Right cardiac atrium (tissue), 5 donors: ENCODE measurements at places on chromosomes 16 and 17. TPM values are rescaled to one million over a fixed set of nuclear protein-coding genes. Genes with fewer than 3 reads are reported as not detected.

GRCh38 chr17:79019632-79020584, 4.1 kb upstream of the C1QTNF1 start:
- peak; percentile 92 for DNase-seq

- DNase-seq = no peak
These were observed 86.3 kb downstream of the SDR42E1 start for GRCh38 chr16:81925016-81925415.

The KIF2B gene
- total RNA-seq = not detected

The MT1X gene
- 367 TPM for total RNA-seq

The HOXB9 gene
- not detected for total RNA-seq

The DCUN1D3 gene
- total RNA-seq = 11.7 TPM

DNA sequence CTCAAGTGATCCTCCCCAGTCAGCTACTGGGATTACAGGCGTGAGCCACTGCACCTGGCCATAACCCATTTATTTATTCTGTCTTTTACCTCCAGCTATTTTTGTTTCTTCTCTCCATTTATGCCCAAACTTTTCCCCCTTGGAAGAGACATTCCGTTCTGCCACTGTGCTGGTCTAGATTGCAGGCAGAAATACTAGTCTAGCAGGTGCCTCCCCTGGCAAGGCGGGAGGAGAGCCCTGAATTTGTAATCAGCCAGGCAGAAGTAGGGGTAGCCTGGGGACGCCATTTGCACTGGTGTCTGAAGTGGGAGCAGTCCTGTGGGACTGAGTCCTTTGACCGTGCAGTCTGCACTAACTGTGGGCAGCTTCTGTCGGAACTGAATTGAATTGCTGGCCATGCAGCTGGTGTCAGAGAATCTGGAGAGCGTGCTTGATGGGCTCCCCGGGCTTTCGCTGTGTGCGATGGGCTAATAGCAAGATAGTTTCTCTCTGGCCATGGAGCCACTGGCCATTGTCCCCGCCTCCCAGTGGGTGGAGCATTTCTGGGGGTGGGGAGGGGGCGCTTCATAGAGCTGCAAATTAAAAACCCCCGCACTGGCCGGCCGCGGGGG, 31.5 kb upstream of the LITAF start:
- DNase-seq = no peak

The NPB gene
- total RNA-seq = 0.14 TPM

- DNase-seq = no peak
These were observed 70.6 kb downstream of the AMFR start for GRCh38 chr16:56354746-56355145.

DNA sequence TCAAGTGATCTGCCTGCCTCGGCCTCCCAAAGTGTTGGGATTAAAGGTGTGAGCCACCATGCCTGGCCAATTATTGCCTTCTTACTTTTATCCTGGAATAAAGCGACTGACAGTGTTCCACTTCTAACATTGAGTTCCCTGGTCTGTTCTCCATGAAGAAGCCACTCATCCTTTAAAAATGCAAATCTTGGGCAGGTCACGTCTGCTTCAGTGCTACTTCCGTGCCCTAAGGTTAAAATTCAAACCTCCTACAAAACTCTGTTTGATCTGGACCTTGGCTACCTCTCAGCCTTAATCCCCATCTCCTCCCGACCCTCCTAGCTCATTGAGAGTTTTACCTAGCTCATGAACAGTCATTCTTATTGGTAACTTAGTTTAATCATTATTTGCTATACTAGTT, 9.6 kb upstream of the SHISA9 start:
- no peak for DNase-seq

The ACSM2A gene
- total RNA-seq = not detected

- peak; percentile 87 for DNase-seq
These were observed at the start of gene RAP1GAP2 for GRCh38 chr17:2796164-2797125. Gene RAP1GAP2 (plus strand): TSS chr17:2796438. CDS start chr17:2796528, 90 bp downstream.

The CCDC154 gene
- 0.39 TPM for total RNA-seq

DNA sequence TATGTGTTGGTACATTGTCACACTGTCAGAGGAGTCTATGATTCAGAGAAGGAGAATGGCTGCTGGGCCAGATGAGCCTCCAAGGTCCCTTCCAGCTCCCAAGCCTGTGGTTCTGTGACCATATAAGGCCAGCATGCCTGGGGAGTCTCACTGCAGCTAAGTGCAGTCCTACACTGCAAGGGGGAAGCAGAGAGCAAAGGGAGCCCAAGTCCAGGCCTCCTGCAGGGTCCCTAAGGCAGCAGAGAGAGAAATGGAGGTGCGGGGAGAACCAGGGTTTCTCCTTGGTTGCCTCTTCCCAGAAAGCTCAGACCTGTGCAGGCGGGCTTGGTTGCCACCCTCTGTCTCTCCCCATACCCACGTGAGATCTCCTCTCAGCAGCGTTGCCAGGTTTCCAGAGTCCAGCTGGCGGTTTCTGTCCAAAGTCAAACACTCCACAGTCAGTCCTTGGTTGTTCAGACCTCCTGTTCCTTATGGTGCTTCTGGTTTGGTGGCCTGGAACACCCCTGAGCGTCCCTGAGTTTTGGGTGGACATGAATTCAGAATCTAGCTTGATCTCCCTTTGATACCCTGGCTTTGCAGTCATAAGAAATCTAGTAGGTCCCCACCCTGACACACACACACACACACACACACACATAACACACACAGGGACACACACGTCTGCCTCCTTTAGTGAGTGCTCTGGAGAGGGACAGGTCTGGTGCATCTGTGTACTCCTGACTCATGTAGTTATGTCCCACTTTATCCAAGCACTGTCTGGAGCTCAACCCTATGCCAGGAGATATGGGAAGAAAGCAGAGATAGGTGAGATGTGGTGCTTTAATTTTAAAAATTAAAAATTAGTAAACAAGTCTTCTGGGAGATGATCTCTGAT, 78.8 kb downstream of the GNAO1 start:
- DNase-seq = peak; percentile 73

DNA sequence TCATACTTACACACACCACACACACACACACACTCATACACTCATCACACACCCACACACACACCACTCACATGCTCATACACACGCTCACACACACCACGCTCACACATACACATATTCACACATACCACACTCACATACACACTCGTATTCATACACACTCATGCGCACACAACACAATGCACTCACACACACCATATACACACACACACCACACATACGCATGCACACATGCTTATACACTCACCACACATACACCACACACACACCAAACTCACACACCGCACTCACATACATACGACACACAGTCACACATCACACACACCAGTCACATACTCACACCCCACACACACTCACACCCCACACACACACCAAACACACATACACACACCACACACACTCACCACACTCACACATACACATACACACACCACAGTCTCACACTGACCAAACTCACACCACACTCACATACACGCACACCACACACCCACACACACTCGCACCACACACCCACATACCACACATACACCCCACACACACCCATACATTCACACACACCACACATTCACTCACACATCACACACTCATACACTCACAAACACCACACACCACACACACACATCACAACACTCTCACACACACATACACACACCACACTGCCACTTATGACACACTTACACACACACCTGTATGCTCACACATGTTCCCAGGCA, 88.9 kb downstream of the IRX5 start:
- no peak for DNase-seq

DNA sequence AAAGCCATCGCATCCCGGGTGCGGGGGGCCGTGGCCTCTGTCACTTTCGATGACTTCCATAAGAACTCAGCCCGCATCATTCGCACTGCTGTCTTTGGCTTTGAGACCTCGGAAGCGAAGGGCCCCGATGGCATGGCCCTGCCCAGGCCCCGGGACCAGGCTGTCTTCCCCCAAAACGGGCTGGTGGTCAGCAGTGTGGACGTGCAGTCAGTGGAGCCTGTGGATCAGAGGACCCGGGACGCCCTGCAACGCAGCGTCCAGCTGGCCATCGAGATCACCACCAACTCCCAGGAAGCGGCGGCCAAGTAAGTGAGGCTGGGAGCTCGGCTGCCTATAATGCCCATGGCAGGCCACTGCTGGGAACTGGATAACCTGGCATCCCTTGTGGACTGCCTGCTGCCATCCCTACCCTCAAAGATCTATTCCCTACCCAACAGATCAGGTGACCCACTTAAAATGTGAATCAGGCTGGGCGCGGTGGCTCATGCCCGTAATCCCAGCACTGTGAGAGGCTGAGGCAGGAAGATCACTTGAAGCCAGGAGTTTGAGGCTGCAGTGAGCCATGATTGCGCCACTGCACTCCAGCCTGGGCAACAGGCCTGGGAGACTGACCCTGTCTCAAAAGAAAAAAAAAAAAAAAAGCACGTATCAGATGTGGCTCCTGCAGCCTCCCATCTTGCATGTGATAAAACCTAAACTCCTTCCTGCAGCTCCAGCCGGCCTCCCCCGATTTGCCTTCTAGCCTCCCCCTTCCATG, 18.3 kb downstream of the CDIPT start:
- DNase-seq = no peak

DNA sequence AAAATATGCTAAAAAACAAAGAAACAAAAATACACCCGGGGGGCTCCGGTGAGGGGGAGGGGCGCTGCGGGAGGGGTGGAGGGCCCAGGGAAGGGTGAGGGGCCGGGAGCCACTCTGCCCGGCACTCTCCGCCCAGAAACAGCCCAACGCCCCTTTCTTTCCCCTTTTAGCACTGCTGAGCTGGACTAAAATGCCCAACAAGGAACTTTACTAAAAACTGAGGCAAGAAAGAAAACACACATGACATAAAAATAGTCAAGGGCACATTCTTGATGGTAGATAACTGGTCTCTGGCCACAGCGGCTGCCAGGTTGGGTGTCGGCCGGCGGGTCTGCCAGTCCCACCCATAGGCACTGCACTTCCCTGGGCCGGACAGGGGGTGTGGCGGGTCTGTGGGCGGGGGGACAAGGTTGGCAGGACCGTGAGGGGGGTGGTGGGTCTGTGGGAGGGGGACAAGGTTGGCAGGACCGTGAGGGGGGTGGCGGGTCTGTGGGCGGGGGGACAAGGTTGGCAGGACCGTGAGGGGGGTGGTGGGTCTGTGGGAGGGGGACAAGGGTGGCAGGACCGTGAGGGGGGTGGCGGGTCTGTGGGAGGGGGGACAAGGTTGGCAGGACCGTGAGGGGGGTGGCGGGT, 20.9 kb downstream of the METRNL start:
- DNase-seq = peak; percentile 89

The DBNDD1 gene
- total RNA-seq = 2.2 TPM

GRCh38 chr16:86042393-86042792, 143.4 kb downstream of the IRF8 start:
- DNase-seq = no peak

GRCh38 chr16:27972500-27972899, 91.0 kb downstream of the GSG1L start:
- DNase-seq = no peak

GRCh38 chr17:56597495-56597990, 4.0 kb downstream of the NOG start:
- peak; percentile 56 for DNase-seq

DNA sequence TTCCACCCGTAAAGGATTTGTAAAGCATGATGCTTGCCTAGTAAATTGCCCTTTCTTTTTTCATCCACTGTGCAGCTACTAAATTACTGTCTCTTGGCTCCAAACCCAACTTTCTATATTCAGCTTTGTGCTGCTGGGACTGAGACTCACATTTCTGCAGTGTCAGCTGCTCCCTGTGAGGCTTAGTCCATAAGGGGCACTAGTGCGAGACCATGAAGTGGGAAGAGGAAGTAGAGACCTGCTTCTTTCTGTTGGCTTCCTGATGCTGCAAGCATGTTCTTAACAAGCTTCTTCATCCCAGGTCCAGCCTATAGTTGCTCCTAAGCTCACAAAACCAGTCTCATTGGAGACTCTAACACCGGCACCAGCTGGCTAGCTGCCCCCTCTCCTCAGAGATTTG, 74.9 kb upstream of the HS3ST2 start:
- no peak for DNase-seq

- no peak for DNase-seq
These were observed 77.2 kb downstream of the TMEM114 start for GRCh38 chr16:8512941-8513624.

The KRT32 gene
- not detected for total RNA-seq

GRCh38 chr17:38571833-38572668, 33.7 kb downstream of the SRCIN1 start:
- DNase-seq = peak; percentile 40

- DNase-seq = no peak
These were observed 54.7 kb downstream of the BANP start for GRCh38 chr16:88005968-88006367.

DNA sequence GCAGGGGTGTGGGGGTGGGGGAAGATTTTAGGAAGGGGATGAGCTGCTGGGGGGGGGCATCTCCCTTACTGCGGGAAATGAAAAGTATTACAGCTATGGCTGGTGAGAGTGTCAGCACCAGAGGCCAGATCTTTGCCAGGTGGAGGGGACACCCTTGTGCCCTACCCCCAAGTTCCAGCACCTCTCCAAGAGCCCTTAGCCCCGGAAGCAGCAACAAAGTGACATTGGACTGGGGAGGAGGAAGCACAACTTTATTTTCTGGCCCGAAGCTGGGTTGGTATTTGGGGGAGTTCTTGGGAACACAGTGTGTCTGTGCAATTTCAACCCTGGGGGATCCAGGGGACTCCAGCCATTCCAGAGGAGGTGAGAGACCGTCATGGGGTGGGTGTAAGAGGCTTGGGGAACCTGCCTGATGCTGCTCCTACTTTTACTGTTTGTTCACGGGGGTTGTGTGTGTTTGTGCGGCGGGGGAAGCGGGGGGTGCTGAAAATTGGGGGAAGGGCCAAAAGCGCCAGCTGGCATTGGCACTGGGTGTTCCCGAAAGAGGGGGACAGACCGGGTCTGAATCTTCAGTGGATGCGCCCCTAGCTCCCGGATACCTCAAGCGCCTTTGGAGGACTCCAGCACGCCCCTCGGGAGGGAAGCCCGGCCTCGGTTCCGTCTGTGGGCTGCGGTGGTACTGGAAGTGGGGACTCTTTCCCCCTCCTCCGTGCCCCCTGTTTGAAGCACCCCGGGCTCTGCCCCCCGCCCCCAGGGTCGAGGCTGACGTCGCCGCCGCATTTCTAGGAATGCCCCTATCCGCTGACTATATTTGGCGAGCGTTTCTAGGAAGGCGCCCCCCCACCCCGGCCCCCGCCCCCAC, 230.3 kb downstream of the MRTFB start:
- peak; percentile 72 for DNase-seq

The ITGAX gene
- 1.6 TPM for total RNA-seq

- no peak for DNase-seq
These were observed 7.2 kb downstream of the ABHD15 start for GRCh38 chr17:29559640-29560039.

The OTOP2 gene
- not detected for total RNA-seq
